NCI-H1105 treated with DMSO at 0.1 percent for 48 hours (cell line): ENCODE measurements at places on chromosomes 2 and 18.

GRCh38 chr2:241460631-241461030 is 47.8 kb downstream of the STK25 start:
- no peak for DNase-seq

DNA sequence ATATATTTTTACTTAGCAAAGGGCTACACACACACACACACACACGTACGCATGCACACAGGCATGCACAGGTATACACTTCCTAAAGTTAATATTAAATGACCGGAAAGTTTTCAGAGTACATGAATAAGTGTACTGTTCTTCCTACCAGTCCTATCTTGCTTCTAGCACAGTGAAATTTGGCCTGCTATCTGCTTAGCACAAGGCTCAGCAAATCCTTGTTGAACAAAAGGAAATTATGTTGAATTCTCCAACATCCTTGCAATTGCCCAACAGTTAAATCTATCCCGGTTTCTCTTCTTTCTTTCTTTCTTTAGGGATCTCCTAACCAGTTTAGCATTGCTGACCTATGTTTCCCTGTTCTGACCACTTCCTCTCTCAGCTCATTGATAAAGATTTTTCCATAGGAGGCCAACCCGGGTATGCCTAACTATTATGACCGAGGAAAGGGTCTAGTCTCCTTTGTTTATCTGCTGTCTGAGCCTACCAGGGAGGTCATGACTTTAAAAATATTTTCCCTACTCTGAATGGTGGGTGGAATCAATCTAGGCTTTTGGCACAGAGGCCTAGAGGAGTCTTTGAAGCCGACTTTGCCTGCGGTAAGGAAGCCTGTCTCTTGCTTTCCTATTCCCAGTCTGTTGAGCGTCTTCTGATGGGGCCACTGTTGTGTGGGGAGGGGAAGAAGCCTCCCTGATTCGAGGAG is 400.7 kb downstream of the HRH4 start:
- no peak for DNase-seq

DNA sequence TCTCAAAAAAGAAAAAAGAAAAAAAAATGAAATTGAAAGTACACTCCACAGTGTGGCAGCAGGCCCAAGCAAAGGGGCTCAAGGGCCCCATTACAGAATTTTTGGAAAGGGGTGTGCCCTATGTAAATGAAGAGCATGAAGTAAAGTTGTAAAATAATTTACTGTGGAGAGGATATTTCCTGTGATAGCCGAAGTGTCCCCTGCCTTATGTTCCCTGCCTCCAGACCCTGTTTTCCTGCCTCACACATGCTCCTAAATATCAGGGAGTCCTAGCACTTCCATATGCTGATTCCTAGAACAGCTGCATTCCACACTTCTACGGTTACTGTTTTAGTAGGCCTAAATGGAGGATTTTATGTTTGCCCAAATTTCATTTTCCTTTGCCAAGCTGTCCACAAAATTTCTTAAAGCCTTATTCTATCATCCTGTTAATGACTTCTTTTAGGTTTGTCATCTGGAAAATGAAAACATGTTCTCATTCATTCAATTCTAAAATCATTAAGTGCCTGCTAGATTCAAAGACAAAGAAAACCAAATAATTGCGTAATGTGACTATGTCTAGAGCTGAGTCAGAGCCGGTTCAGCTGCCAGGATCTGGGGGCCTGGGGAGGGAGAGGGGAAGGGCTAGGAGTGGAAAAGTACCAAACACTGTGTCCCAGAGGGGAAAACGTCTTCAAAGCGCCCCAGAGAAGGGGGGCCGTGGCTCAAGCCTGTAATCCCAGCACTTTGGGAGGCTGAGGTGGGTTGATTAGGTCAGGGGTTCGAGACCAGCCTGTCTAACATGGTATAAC is 25.9 kb upstream of the IMPA2 start:
- no peak for DNase-seq

DNA sequence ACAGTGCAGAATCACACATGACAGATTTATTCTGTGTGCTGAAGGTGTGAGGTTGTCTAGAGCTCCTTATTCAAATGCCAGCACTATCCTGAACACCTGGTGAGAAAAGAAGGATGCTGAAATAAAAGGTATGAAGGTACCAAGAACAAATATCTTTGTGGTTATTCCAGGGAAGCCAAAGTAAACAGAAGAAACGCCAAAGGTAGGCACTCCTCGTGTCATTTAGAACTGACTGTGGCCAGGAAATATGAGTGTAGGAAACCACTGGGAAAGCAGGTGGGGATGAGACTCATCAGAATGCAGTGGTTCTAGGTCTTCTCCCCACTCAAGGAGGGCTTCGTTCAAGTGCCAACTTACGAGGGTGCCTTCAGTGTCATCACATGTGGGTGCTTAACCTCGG is 80.8 kb downstream of the KIF5C start:
- DNase-seq = no peak

GRCh38 chr2:49693961-49694360 is 539.6 kb upstream of the FSHR start:
- no peak for DNase-seq

GRCh38 chr2:33719067-33719466 is 120.0 kb upstream of the FAM98A start:
- no peak for DNase-seq

DNA sequence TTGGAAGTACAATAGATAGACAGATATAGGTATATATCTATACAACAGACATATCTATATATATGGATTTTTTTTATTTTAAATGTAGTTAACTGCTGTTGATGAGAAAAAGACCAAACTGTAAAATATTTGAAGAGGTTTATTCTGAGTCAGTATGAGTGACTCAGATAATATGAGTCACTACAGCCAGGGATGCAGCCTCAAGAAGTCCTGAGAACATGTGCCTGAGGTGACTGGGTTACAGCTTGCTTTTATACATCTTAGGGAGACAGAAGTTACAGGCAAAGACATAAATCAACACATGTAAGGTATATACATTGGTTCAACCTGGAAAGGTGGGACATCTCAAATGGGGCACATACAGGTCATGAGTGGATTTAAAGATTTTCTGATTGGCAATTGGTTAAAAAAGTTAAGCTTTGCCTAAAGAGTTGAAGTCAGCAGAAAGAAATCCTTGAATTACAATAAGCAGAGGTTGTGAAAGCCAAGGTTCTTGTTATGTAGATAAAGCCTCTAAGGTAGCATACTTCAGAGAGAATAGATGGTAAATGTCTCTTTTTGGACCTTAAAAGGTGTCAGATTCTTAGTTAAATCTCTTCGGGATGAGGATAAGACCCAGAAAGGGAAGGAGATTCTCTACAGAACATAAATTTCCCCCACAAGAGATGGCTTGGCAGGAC is 149.9 kb downstream of the RBM43 start:
- DNase-seq = no peak

GRCh38 chr2:23745726-23746105 is 181.2 kb downstream of the ATAD2B start:
- no peak for DNase-seq

GRCh38 chr18:76615065-76615733 is 120.2 kb upstream of the ZNF516 start:
- no peak for DNase-seq

- peak; percentile 76 for DNase-seq
Measured at GRCh38 chr2:148989882-148990493, 48.5 kb upstream of the LYPD6B start.

- DNase-seq = no peak
Measured at GRCh38 chr2:48829036-48829435, 73.5 kb upstream of the LHCGR start.

DNA sequence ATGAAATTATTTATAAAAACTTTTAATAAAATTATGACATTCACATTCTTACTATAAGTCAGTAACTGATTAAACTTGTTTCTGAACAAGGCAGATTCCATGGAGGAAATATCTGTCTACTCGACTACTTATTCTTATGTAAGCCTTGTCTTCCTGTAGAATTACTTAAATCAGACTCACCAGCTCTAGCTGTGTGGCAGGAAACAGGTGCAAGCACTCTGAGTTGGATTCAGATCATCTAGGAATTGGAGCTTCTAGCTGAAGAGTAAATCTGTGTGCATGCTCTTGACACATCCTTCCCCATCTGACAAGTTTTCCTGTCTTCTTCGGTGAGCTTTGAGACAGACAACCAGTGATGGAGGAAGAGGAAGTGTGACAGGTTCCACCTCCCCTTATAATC is 284.7 kb downstream of the TRIB2 start:
- no peak for DNase-seq

DNA sequence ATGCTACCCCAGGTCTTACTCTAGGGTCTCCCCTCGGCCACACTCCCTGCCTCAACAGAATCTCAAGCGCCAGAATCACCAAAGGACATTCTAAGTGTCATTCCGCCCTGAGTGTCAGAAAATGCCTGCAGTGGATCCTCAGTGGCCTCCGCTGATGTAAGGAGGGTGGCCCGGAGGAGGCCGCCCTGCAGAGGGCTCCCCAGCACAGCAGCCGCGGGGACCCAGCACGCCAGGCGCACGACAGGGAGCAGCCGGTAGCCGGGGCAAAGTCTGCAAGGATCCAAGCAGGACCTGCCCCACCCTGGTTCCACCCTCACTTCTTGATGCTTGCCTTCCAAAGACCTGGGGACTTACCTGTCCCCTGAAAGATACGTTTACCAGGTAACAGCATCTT is 54.2 kb upstream of the ID2 start:
- no peak for DNase-seq

- no peak for DNase-seq
Measured at GRCh38 chr18:5884375-5884774, 10.9 kb downstream of the TMEM200C start.

DNA sequence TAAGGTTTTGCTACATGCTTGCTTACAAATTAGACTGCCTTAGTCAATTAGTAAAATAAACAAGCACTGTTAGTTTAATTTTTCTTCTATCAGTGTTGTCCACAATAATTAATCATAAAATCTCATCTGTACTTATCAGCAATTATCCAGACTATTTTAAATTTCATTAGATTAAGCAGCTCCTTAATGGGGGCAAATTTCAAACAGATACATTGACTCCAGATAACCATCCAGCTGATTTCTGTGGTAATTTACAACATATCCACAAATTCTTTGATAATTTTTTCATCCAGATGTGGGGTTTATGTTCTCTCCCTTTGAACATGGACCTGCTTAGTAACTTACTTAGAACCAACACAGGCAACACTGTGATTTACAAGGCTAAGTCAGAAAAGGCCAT is 170.4 kb upstream of the CWC22 start:
- DNase-seq = no peak

GRCh38 chr2:53509831-53510388 is 257.7 kb upstream of the CHAC2 start:
- DNase-seq = peak; percentile 93

DNA sequence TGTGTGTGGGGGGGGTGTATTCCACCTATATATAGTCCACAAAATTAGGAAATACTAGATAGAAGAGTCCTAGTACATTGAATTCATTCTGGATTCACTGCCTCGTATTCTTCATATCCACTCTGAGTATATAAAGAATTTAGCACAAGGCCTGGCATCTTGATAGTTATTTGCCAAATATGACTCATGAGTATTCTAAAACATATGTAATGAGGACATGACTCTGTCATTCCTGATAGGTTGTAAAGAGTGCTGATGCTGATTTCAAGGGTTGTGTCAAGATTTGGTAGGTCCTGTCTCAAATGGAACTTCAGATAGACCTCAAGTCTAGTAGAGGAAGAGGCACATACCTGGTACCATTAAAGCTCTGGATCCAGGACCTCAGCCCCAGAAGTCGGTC is 173.4 kb upstream of the BOD1L2 start:
- no peak for DNase-seq

GRCh38 chr2:63650756-63651155 is 62.0 kb downstream of the MDH1 start:
- DNase-seq = no peak

GRCh38 chr2:52405980-52406379 is 1361.6 kb upstream of the CHAC2 start:
- no peak for DNase-seq

- DNase-seq = peak; percentile 28
Measured at GRCh38 chr2:121897335-121897970, 142.0 kb downstream of the TSN start.

- no peak for DNase-seq
Measured at GRCh38 chr2:205936446-205936845, 149.5 kb downstream of the INO80D start.

- peak; percentile 24 for DNase-seq
Measured at GRCh38 chr2:136375017-136375901, 257.3 kb upstream of the CXCR4 start.

GRCh38 chr18:8586941-8587340 is 22.3 kb upstream of the RAB12 start:
- no peak for DNase-seq

GRCh38 chr2:210859314-210859713 is 302.9 kb downstream of the CPS1 start:
- DNase-seq = no peak

GRCh38 chr2:239946562-239946863 is 78.6 kb downstream of the NDUFA10 start:
- DNase-seq = no peak

DNA sequence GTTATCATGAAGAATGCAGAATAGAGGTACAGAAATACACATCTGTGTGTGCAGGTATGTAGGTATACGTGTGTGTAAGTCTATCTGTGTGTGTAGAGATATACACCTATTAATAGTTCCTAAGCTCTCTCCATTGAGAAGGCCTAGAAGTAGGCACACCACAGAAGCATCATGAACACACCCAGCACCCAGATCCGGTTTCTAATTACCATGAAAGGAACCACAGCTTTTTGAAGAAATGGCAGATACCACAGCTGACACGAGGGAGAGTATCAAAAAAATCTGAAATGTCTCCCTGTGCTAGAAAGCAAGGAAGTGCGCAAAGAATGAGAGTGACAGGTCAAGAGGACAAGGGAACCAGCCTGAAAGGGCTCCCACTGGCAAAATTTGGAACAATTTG is 27.7 kb upstream of the AP1S3 start:
- DNase-seq = no peak

- DNase-seq = no peak
Measured at GRCh38 chr2:32360416-32360815, 3.6 kb downstream of the BIRC6 start.

GRCh38 chr2:36369716-36370115 is 14.1 kb downstream of the CRIM1 start:
- DNase-seq = no peak

DNA sequence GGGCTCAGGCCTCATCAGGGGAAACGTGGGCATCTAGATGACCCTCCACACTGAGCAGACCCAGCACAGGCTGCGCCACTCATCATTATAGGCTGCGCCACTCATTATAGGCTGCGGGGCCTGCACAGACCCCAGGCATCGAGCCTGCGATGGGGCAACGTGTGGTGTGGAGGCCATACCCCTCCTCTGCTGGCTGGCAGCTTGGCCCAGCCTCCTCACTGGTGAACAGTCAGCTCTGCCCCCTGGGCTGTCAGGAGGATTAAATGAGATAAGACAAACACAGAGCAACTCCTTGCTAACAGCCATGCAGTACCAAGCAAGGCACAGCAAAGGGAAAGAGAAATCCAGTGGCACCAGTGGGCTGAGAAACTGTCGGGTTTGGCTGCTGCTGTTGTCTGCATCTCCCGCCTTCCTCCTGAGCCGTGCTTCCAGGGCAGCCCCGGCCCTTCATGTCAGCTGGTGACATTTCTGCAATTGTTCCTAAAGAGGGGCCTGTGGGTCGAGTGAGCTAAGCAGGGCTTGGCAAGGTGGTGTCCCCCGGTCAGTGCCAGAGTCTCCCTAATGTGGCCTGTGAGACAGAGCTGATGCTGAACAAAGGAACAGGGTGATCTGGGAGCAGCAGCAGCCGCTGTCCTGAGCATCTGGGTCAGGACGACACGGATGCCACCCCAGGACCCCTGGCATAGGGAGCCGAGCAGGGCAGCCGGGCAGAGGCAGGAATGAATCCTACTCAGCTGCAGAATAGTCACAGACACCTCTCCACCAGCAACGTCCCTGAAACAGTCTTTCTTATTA is 48.7 kb downstream of the RRM2 start:
- no peak for DNase-seq

GRCh38 chr18:43952398-43952797 is 675.1 kb upstream of the SYT4 start:
- DNase-seq = no peak
